ENCODE measurements at places on chromosomes 7 and 10.

GRCh38 chr7:53191191-53191695 lies 155.8 kb downstream of the POM121L12 start:
- no peak for DNase-seq

GRCh38 chr7:8362723-8363369 lies 70.6 kb upstream of the NXPH1 start:
- DNase-seq, result no peak

DNA sequence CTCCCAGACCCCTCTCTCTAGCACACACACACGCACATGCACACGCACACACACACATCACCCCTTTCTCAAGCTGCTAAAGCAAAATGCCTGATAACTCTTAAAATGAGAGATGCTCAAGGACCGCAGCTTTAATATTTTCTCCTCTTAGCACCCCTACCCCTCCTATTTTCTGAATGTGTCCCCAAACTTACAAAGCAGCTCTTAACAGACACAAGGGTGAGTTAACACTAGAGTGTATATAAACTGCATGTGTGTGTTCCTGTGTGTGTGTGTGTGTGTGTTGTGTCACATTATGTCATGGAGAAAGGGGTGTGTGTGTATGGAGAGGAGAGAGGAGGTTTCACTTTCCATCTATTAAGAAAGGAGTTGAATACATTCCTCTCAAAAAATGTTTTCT lies 1.3 kb downstream of the PTN start:
- no peak for DNase-seq

GRCh38 chr7:78203042-78203720 lies 404.6 kb downstream of the PHTF2 start:
- DNase-seq, result no peak
